ENCODE measurements at places on chromosomes 13 and 19.

DNA sequence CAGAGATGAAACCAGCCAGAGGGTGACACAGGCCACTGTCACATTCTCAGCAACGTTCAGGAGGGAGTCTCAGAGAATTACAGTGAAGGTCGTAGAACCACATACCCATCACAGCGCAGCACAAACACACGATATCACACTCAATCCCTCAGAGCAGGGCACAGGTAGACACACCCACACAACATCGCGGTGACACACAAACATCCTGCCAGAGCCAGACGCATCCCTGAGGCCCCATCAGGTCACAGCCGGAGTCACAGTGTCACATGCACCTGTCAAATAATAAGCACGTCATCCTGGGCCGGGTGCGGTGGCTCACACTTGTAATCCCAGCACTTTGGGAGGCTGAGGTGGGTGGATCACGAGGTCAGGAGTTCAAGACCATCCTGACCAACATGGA, 17.5 kb downstream of the ELAVL3 start:
- no peak for DNase-seq

- no peak for DNase-seq
Observed at GRCh38 chr13:31781064-31781463, 41.7 kb downstream of the RXFP2 start.

GRCh38 chr19:7670150-7670783, 1.4 kb downstream of the RETN start:
- no peak for DNase-seq

- DNase-seq: no peak
Observed at GRCh38 chr19:58440556-58440955, 603 bp upstream of the ZNF132 start.

DNA sequence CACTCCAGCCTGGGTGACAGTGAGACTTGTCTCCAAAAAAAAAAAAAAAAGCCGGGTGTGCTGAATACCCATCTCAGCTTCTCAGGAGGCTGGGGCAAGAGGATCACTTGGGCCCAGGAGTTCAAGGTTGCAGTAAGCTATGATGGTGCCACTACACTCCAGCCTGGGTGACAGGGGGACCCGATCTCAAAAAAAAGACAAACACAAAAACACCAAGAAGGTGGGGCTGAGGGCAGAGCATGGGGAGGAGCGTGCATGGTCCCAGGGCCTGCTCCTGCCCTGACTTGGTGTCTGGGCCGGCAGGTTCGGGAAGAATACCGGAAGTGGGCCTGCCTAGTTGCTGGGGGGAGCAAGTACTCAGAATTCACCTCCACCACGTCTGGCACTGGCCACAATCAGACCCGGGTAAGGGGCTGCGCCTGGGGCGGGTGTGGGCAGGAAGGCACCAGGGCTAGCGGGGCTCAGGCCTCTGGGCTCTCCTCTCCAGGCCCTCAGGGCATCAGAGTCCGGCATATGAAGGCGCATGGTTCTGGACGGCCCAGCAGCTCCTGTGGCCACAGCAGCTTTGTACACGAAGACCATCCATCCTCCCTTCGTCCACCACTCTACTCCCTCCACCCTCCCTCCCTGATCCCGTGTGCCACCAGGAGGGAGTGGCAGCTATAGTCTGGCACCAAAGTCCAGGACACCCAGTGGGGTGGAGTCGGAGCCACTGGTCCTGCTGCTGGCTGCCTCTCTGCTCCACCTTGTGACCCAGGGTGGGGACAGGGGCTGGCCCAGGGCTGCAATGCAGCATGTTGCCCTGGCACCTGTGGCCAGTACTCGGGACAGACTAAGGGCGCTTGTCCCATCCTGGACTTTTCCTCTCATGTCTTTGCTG, 11.3 kb downstream of the DDX39A start:
- DNase-seq: no peak

GRCh38 chr19:12232961-12233360, 61.7 kb downstream of the ZNF44 start:
- DNase-seq: no peak

GRCh38 chr13:89923736-89924135, 1423.8 kb upstream of the MIR17HG start:
- no peak for DNase-seq

GRCh38 chr13:70171151-70171550, 62.9 kb upstream of the KLHL1 start:
- DNase-seq: no peak

DNA sequence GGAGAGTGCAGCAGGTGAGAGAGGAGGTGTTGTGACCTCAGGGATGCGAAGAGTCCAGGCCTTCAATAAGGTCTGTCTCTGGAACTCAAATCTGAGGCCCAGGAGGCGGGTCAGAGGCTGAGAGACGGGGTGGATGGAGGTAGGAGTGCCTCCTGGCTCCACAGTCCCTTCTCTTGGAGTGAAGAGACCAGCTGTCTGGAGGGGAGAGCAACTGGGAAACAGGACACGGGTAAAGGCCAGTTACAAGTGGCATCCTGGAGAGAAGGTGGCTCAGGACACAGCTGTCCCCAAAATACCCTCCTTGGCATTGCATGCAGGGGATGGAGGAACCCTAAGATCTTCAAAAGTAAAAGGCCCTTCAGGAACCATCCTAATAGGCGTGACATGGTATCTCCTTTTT, 19.2 kb downstream of the PDE4A start:
- DNase-seq: no peak

DNA sequence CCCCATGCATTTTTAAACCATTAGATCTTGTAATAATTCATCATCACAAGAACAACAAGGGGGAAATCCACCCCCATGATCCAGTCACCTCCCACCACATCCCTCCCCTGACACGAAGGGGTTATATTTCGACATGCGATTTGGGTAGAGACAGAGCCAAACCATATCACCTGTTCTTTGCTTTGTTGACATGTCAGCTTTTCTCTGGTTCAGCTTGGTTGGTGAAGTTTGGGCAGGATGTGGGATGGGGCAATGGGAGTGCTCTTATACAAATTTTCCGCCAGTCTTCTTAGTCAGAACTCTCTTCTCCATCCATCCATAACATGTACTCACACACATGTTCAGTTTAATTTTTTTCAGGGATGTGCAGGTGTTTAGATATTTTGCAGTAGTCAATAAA, 12.9 kb downstream of the TPP2 start:
- no peak for DNase-seq

DNA sequence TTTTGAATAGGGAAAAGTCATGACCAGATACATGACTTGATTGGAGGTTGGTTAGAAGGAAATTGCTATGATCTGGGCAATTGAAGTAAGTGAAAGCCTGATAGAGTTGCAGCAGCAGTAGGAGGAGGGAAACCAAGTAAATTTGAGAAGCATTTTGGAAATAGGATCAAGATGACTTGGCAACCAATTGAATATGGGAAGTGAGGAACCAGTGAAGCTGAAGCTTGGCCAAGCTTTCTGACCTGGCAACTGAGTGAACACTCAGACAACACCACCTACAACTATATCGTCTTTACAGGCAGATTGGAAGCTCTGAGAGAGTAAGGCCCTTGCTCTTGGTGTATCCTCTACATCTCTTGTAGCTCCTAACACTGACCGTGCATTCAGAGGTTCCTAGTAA, 16.2 kb upstream of the KATNAL1 start:
- no peak for DNase-seq

- no peak for DNase-seq
Observed at GRCh38 chr13:81017513-81018152, 676.7 kb upstream of the SPRY2 start.

DNA sequence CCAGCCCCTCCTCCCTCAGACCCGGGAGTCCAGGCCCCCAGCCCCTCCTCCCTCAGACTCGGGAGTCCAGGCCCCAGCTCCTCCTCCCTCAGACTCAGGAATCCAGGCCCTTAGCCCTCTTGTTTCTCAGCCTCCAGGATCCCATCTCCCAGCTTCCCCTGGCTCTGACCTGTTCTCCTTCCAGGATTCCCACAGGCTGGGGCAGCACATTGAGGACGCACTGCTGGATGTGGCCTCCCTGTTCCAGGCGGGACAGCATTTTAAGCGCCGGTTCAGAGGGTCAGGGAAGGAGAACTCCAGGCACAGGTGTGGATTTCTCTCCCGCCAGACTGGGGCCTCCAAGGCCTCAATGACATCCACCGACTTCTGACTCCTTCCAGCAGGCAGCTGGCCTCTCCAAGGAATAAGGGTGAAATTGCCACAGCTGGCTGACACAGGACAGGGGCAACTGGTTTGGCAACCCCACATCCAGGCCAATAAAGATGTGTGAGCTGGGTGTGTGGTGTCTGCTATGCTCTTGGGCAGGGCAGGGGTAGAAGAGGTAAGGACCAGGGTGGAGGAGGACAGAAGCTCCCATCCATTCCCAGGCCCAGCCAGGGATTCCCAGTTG, 22.4 kb downstream of the CPT1C start:
- no peak for DNase-seq

DNA sequence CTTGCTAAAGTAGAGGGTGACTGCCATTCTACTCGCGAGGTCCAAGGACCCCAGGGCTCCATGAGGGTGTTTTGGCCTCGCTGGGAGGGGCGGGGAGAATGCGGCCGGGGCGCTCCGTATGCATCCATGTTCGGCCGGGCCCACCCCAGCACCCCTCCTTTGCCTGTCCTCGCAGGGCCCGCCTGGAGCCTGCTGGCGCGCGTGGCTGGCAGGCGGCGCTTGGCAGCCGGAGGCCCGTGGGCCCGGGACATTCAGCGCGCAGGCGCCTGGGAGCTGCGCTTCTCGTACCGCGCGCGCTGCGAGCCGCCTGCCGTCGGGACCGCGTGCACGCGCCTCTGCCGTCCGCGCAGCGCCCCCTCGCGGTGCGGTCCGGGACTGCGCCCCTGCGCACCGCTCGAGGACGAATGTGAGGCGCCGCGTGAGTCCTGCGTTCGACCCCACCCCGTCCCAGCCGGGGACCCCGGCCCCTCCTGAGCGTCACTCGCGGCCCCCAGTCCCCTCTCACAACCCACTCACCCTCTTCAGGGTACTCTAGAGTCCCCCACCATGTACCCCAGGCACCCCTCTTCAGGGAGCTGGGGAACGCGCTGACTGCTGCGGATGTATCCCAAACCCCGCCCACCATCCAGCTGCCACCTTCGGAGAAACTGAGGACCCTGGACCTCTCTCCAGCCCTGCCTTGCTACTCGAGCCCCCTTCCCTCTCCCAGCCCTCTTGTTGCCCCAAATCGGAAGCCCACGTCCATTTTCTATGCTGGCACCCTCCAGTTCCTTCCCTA, 4.1 kb downstream of the DLL3 start:
- peak; percentile 64 for DNase-seq

DNA sequence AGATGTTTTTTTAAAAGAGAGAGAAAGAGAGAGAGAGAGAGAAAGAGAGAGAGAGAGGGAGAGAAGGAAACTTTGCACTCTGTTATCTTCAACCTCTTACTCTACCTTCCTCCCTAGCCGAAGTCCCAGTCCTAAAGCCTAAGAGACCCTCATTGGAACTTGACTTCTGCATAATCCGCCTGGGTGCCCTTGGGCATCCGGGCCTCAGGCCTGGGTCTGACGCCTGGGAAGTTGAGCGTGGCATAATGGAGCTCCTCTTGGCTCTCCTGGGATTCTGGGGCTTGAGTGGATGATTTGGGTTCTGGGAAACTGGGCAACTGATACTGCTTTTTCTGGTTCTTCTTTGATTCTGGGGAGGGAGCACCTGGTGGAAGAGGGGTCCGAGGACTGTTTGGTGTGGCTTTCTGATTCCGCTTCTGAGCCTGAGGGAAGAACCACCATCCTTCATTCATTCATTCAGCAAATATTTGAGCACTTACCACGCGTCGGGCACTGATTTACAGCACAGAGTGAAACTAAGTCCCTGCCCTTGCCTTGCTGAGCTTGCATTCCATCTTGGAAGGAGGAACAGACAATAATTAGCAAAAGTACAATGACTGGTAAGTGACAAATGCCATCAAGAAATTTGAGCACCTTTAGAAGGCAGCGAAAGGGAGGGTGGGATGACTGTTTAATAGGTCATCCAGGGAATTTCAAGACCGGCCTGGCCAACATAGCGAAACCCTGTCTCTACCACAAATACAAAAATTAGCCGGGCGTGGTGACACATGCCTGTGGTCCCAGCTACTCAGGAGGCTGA, 6.3 kb downstream of the SIGLEC10 start:
- no peak for DNase-seq

- no peak for DNase-seq
Observed at GRCh38 chr13:98286799-98287198, 109.7 kb upstream of the RNF113B start.

DNA sequence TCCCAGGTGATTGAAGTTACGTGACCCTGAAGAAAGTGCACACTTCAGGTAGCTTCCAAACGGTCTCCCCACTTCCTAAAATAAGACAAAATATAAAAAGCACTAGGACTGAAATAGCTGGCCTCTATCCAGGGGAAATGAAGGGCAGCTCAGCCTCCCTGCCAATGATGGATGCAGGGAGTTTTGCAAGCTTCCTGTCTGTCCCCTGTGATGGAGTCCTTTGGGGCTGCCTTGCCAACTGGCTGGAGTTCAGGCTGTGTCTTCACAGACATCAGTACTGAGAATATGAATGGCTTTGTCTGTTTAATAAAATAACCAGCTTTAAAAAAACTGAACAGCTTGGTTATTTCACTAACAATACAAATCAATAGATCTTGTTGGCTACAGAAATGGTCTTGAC, 101.4 kb upstream of the GPR12 start:
- no peak for DNase-seq

DNA sequence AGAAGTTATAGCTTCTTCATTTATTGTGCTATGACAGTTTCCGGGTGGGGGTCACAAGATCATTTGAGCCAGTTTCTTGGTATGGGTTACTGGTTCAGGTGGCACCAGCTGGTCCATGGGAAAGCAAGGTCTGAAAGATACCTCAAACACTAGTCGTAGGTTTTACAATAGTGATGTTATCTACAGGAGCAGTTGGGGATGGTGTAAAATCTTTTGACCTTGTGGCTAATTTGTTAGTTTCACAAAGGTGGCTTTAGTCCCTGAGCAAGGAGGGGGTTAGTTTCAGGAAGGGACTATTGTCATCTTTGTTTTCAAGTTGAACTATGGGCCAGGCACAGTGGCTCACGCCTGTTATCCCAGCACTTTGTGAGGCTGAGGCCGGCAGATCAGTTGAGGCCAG, 24.6 kb downstream of the CHST8 start:
- DNase-seq: no peak

GRCh38 chr19:20067943-20068342, 9.9 kb upstream of the ZNF90 start:
- no peak for DNase-seq

Measured in T follicular helper cell (primary cell).